ENCODE measurements at places on chromosomes 11 and 22.

DNA sequence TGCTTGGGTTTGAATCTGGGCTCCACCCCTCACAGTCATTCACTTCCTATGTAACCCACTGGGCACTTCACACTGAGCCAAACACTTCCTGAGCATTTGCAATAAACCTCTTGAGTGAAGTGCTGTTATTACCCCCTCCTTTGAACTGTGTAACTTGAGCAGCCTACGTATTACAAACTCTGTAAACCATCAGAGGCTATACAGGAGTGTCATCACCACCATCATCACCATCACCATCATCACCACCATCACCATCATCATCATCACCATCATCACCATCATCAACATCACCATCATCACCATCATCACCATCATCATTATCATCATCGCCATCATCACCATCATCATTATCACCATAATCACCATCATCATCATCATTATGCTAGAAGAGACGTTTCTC, 18.4 kb downstream of the RTL6 start:
- no peak for DNase-seq

GRCh38 chr11:78030429-78031325, 7.6 kb upstream of the KCTD14 start:
- DNase-seq, result no peak

DNA sequence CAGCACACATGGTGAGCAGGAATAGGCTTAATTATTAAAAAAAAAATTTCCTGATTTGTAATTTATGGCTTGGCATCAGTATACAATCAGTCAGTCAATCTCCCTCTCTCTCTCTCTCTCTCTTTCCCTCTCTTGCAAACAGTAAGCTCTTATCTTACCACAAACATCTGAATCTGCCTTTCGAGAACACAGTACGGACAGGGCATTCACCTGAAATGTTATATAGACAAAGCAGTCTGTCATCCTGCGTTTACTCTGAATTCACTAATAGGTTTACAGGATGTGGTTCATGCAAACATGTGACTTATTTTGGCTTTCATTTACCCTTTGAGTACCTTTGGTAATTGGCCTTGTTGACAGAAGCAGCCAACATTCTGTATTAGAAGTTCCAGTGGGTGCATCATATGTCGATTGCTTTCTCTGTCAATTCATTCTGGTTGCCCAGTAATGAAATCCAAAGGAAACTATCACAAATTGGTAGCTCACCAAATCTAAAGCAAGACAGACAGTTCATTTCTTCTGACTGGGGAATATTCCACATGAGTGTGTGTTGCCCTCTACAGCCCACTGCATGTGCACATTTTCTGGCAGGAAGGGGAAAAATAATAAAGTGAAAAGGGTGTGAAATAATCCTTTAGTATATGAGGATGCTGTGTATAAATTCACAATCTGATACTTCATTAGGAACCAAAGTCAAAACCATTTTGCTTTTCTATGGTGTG, 1058.2 kb downstream of the LRRC4C start:
- DNase-seq, result no peak

DNA sequence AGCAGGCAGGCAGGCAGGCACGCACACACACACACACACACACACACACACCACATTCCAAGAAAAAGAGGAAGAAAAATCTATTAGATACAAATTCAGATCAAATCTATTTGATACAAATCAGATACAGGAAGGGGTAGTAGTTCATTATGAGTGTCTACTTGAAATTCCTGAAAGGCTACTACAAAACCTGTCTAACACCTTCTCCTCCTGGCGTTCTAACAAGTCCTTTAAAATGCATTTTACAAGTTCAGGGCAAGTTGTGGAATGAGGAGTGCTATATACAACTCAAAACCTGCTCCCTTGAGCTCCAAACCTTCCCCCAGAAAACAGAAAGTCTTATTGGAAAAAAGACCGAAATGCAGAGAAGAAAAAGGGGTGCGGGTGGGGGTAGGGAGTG, 476 bp downstream of the ARHGAP32 start:
- no peak for DNase-seq

- DNase-seq, result no peak
Measured at GRCh38 chr11:69539416-69540117, 58.1 kb downstream of the LINC01488 start.

- DNase-seq, result no peak
Measured at GRCh38 chr11:123653483-123653826, 969 bp downstream of the SCN3B start.

- DNase-seq, result no peak
Measured at GRCh38 chr11:35735411-35735810, 72.8 kb downstream of the TRIM44 start.

- no peak for DNase-seq
Measured at GRCh38 chr22:39492186-39492585, 9.9 kb upstream of the MIEF1 start.

DNA sequence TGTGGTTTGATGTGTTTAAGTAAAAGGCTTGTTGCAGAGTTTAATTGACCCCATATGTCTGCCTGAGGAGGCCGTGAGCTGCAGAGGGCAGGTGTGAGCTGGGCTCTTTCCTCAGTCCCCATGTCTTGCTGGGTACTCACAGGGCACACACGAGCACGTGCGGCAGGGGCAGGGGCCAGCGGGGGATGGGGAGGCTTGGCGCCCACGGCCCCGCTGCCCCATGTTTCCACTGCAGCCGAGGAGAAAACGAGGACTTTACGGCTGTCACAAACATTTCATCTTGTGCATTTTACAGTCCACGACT, 24.7 kb upstream of the CCDC188 start:
- DNase-seq, result no peak

GRCh38 chr11:64430645-64431044, 71.7 kb downstream of the RPS6KA4 start:
- DNase-seq, result no peak

DNA sequence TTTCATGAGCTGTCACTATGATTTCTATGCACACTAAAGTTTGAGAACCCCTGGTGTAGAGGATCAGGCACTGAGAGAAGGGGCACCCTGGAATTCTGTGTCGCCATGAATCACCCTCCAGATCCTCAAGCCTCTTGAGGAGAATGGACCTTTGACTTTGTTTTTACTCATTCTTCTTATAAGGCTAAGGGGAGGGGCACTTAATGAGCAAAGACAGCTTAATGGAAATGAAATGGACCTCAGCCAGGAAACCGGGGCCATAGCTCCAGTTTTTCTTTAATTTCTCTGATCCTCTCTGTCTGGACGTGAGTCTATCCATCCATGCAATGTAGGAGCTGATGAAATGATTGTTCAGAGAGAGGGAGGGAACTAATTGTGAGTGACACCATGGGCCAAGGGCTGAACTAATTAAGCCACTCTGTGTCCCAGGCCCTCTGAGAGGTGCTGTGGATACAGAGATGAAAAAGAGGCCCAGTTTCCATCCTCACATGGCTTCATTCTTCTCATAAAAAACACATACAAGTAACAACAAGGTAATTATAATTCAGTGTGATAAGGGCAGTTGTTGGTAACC, 32.8 kb downstream of the OR2AT4 start:
- no peak for DNase-seq

DNA sequence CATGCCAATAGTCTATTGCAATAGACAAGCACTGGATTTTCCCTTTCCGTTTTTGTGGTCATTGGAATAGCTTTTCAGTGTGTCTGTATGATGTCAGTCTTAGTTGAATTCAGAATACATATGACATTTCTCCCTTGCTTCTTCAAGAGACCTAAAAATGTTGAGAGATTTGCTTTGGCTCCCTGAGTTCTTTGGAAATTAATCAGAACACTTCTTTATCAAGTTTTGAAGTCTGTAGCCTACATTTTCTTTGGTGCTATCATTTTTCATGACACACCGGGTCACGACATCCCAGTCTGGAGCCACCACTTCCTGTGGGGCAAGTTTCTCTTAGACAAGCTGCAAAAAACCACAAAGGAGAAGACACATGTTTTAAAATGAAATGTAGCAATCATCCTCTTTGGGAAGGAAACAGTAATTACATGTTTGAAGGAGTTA, 847.1 kb downstream of the OPCML start:
- DNase-seq, result no peak

GRCh38 chr22:30186041-30186440, 60.5 kb downstream of the LIF start:
- DNase-seq, result no peak

DNA sequence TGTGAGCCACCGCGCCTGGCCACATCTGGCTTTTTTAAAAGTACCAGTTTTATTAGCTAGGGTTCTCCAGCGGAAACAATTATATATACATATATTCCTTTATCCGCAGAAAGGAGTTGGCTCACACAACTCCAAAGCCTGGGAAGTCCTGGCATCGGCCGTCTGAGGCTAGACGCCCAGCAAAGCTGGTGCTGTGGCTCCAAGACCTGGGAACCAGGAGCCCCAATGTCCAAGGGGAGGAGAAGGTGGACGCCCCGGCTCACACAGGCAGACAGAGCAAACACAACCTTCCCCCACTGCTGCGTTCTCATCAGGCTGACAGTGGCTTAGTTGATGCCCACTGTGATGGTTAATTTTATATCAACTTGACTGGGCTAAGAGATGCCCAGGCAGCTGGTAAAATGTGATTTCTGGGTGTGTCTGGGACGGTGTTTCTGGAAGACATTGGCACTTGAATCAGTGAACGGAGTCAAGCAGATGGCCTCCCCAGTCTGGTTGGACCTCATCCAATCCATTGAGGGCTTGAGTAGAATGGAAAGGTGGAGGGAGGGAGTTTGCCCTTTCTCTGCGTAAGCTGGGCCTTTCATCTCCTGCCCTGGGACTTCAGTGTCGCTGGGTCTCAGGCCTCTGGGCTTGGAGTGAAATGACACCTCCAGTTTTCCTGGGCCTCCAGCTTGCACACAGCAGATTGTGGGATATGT, 904.4 kb downstream of the BRD1 start:
- DNase-seq, result no peak

DNA sequence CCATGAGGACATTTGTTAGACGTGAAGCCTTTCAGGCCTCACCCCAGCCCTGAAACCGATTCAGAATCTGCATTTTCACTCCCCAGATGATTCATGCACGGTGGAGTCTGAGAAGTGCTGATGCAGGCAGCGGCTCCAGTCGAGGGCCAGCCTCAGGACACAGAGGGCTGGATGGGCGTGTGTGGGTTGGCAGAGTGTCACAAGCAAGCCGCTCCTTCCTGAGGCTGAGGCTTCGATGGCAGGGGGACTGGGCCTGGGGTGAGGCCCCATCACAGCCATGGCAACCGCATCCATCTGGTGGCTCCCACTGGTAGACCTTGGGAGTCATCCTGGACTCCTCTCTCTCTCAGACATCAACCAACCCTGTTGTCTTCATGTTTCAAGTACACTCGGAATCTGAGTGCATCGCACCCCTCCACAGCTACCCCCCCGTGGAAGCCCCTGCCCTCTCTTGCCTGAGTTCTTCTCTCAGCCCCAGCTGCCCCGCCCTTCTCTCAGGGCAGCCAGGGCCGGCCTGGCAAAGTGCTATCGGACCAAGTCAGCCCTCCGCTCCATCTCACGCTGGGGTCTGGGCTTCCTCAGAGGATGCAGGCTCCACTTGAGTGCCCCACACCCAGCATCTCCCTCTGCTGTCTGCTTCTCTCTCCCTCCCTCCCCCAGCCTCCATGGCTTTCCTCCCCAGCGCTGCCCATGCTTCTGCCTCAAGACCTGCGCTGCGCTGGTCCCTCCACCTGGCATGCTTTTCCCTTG, 10.6 kb downstream of the KCNC1 start:
- DNase-seq, result no peak

GRCh38 chr11:95104121-95104830, 14.6 kb downstream of the ENDOD1 start:
- DNase-seq, result no peak

- no peak for DNase-seq
Measured at GRCh38 chr11:89433278-89433677, 57.9 kb downstream of the NOX4 start.

- DNase-seq, result no peak
Measured at GRCh38 chr11:1542267-1542666, 29.8 kb downstream of the DUSP8 start.

DNA sequence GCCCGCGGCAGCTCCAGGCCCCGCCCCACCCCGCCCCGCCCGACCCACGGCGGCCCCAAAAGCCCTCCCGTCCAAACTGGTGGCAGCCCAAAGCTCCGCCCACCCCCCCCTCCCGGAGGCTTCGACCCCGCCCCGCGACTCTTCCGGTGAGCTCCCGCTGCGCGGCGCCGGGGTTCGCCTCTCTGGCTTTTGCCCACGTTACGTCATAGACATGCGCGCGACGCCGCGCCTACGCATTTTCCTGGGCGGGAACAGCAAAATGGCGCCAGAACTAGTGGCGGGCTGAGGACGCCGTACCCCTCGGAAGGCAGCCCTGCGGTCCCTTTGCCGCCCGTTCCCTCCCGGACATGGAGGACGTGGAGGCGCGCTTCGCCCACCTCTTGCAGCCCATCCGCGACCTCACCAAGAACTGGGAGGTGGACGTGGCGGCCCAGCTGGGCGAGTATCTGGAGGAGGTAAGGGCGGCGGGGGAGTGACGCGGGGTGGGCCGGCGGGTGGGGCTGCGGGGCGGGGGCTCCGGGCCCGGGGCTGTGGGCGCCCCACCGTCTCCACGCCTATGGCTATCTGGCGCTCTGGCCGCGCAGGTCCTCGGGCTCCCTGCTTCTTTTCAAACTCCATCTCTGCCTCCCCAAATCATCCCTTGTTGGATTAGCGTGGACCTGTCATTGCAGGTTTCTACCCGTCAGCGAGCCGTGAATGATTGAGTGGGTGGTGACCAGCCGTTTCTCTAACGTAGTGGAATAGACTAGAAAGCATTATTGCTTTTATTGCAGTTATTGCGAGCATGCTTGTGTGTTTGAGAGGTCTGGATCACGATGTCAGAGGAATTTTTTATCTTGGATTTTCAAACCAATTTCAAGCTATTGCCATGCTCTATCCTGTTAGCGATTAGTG, at the start of gene NCAPH2:
Gene NCAPH2 (plus strand): TSS at position 234 of the 894 bp plus-strand sequence. CDS start 114 bp downstream, at position 348.
- DNase-seq, result peak; percentile 97

DNA sequence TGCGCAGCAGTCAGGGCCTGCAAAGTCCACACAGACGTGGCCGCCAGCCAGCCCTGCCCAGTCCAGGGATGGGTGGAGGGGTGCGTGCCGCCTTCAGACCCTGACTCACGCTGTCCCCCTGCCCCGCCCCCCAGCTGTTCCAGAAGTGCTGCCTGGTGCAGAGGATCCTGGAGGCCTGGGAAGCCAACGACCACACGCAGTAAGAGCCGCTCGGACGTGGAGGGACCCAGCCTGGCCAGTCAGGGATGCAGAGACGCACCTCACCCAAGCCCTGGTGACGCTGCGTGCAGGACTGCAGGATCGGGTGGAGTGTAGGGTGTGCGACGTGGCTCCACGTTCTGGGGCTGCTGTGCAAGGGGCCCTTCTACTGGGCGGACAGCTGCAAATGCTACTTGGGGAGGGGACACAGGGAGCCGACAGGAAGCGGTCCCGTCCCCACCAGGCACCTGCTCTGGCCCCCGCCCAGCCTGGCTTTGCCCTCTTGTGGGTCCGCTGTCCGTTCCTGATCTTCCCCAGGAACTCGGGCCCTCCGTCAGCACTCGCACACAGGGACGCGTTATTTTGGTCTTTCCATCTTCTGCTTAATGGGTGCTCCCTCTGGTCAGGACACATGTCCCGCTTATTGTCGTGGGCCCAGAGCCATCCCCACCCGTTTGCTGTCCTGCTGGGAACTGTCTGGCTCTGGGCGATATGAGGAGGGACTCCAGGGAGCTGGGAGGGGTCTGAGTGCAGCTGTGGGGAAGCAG, 42.5 kb downstream of the SBF1 start:
- DNase-seq, result no peak

GRCh38 chr11:103928802-103929161, 107.7 kb upstream of the DDI1 start:
- no peak for DNase-seq

- DNase-seq, result no peak
Measured at GRCh38 chr11:65433657-65434056, 11.1 kb downstream of the NEAT1 start.

- DNase-seq, result no peak
Measured at GRCh38 chr11:10628508-10629236, 60.2 kb upstream of the LYVE1 start.

Measured in stimulated activated CD4-positive, alpha-beta T cell treated with anti-CD3 and anti-CD28 coated beads, Interleukin-2, amount 100 ng/mL, for 4 hours (primary cell).